HCT116 (cell line): ENCODE measurements at places on chromosomes 6 and 20. TPM values are rescaled to one million over a fixed set of nuclear protein-coding genes. Genes with fewer than 3 reads are reported as not detected.

Gene MLN
- total RNA-seq, result not detected

Gene EYA2
- not detected for total RNA-seq

GRCh38 chr6:112372226-112372806 lies 25.2 kb downstream of the RFPL4B start:
- no peaks in the 10 kb centered on the region for H3K27me3 ChIP-seq
- no peak overlapping the region for H3K27ac ChIP-seq
- no peak overlapping the region for H3K4me3 ChIP-seq
- DNase-seq, result peak; percentile 18
- H3K4me1 ChIP-seq, result no peaks in the 10 kb centered on the region

GRCh38 chr6:52498538-52499017 lies 78.3 kb downstream of the TRAM2 start:
- H3K36me3 ChIP-seq, result peaks cover 3% of the 10 kb centered on the region; the same call in 1 of the 2 replicates
- DNase-seq, result no peak
- H3K4me3 ChIP-seq, result no peak overlapping the region
- no peaks in the 10 kb centered on the region for H3K27me3 ChIP-seq
- H3K4me1 ChIP-seq, result peaks cover 10% of the 10 kb centered on the region

Gene LTA
- total RNA-seq, result 1.1 TPM

DNA sequence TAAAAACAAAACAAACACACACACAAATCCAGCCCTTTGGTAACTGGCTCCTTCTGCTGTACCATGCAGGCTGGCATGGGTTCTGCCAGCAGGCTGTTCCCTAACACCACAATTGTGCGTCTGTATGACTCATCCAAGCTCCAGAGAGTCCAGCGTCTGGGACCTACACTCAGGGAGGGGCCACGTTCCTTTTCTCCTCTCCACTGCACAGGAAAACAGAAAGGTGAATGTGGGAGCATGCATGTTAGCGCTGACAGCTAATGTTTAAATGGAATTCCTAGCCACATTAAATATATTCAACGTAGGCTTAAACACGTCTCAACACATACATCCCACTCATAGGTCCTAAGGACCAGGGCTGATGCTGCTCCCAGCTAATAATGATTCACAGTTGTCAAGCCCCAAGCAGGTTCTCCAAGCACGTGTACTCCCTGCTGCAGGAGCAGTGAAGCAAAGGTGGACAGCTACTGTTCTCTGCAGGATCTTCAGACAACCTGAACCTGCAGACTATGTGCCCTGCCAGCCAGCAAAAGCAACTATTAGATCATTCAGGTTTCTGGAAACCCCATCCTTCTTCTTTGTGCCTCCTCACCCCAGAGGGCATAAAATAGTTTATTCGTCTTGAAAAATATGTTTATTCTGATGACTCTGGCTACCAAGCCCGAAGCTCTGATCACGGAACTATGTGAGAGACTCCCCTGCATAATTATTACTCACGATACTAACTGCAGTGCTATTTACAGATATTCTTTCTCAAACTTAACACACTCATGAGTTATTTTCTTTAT lies 20.9 kb downstream of the MAP1LC3A start:
- no peak overlapping the region for H3K27ac ChIP-seq
- peak; percentile 28 for DNase-seq
- no peaks in the 10 kb centered on the region for H3K27me3 ChIP-seq
- no peaks in the 10 kb centered on the region for H3K36me3 ChIP-seq

DNA sequence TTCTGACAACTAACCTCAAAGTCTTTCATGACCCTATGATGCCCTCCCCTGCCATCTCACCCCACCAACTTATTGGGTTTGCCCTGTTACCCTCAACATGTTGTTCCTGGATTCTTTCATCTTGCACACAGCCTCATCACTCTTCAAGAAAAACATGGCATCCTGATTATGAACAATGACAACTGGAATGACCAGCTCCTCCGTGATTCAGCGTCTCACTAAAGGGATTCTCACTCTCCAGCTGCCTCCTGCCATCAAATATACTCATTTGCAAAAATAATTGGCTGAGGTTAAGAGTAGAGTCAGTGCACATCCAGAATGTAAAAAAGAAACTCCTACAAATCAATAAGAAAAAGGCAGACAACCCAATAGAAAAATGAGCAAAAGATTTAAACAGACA lies 59.7 kb upstream of the MDGA1 start:
- no peak for DNase-seq
- no peak overlapping the region for H3K27ac ChIP-seq
- no peaks in the 10 kb centered on the region for H3K36me3 ChIP-seq
- H3K4me1 ChIP-seq, result no peaks in the 10 kb centered on the region
- H3K4me3 ChIP-seq, result no peak overlapping the region

- H3K4me3 ChIP-seq, result no peak overlapping the region
- peaks cover 18% of the 10 kb centered on the region; the same call in 1 of the 2 replicates for H3K36me3 ChIP-seq
- H3K27ac ChIP-seq, result no peak overlapping the region
- DNase-seq, result no peak
- no peaks in the 10 kb centered on the region for H3K4me1 ChIP-seq
- H3K27me3 ChIP-seq, result no peaks in the 10 kb centered on the region
Observed at GRCh38 chr20:5570031-5570430, 180.2 kb upstream of the SHLD1 start.

GRCh38 chr20:37298190-37298939 lies 8.9 kb downstream of the MANBAL start:
- peaks cover 8% of the 10 kb centered on the region for H3K36me3 ChIP-seq
- H3K27ac ChIP-seq, result no peak overlapping the region
- H3K27me3 ChIP-seq, result no peaks in the 10 kb centered on the region
- no peak for DNase-seq
- H3K4me1 ChIP-seq, result peaks cover 29% of the 10 kb centered on the region
- no peak overlapping the region for H3K4me3 ChIP-seq

- no peaks in the 10 kb centered on the region for H3K27me3 ChIP-seq
- no peaks in the 10 kb centered on the region for H3K36me3 ChIP-seq
- peak overlapping the region; percentile 100 for H3K27ac ChIP-seq
Observed at GRCh38 chr6:151063352-151063751, 176.4 kb upstream of the AKAP12 start.

DNA sequence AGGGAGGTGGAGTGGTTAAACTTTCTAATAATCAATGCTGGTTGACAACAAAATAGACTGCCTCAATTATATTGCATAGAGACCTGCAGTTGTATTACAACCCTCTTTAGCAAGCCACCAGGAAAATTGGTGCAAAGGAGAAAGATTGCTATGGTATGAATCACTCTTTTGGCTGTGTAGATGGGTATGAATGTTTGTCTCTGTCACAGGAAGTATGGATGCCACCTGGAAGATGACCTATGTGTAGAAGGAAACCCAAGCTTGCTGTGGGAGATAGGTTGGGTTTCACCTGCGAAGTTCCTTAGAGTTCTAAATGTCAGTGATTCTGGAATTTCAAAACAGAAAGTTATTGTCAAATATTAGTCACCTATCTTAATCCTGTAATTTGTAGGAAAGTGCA lies 134.6 kb downstream of the SOBP start:
- H3K4me3 ChIP-seq, result no peak overlapping the region
- DNase-seq, result no peak
- H3K27ac ChIP-seq, result no peak overlapping the region
- peaks cover 5% of the 10 kb centered on the region; the same call in 1 of the 2 replicates for H3K4me1 ChIP-seq

Gene TRIM15
- total RNA-seq, result 6.5 TPM

DNA sequence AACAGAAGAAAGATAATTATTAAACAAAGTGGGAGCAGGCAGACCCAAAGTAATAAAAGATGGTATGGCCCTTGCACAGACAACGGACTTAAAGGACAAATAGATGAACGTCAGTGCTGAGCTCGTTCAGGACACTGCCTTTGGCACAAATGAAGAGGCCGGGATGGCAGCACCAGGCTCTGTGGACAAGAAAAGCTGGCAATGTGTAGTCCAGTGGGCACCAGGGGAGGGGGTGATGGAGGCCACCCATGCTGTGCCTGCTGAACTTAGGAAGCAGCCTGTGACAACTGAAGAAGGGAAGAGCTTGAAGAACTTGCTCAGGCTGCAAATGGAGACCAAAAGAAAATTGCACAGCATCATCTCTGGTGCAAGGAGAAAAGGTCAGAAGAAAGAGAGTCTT lies 131.0 kb downstream of the ANKRD60 start:
- no peaks in the 10 kb centered on the region for H3K36me3 ChIP-seq
- no peaks in the 10 kb centered on the region for H3K4me1 ChIP-seq
- no peak for DNase-seq
- no peak overlapping the region for H3K27ac ChIP-seq
- H3K4me3 ChIP-seq, result no peak overlapping the region

DNA sequence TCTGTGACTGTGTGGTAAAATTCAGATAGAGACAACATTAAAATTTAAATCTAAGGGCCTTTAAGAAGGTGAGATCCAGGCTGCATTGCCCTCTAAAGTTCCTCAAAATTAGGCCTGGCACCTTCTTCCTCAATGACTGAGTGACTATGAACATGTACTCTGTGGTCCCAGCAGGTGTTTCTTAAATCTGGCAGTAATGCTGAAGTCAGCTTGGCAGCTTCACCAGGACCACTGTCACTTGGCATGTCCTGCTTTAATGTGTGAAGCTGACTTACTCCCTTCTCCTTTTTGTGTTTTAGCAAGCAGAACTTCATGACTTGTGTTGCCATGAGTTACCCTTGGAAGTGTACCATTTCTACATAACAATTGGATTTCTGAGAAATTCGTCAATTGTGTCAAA lies 141.7 kb downstream of the NKAIN2 start:
- no peaks in the 10 kb centered on the region for H3K4me1 ChIP-seq
- no peak for DNase-seq
- H3K36me3 ChIP-seq, result no peaks in the 10 kb centered on the region
- H3K4me3 ChIP-seq, result no peak overlapping the region
- H3K27me3 ChIP-seq, result no peaks in the 10 kb centered on the region

- no peaks in the 10 kb centered on the region for H3K27me3 ChIP-seq
- H3K4me3 ChIP-seq, result no peak overlapping the region
- no peak overlapping the region for H3K27ac ChIP-seq
- H3K36me3 ChIP-seq, result no peaks in the 10 kb centered on the region
- no peaks in the 10 kb centered on the region for H3K4me1 ChIP-seq
Observed at GRCh38 chr20:43009532-43009931, 180.2 kb downstream of the PTPRT start.

Gene RPS10
- total RNA-seq, result 1,863 TPM

DNA sequence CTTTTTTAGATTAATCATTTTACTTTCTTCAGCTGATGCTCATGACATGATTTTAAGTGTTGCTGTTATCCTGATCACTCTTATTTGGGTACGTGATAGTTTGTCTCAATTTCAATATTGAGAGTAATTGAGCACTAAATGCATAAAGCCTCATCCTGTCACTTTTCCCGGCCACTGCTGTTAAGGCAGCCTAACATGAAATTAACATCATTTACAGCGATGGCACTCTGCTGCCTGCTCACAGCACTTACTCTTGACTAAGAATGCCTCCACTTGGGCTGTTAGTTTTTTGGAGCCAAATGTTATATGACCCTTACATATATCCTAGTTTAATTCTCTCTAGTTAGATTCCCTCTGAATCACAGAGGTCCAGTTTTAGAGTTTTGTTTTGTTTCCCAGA lies 107.3 kb downstream of the SLX4IP start:
- H3K27me3 ChIP-seq, result no peaks in the 10 kb centered on the region
- no peak for DNase-seq
- peak overlapping the region; percentile 94; the same call in 1 of the 2 replicates for H3K27ac ChIP-seq
- H3K4me3 ChIP-seq, result no peak overlapping the region
- no peaks in the 10 kb centered on the region for H3K36me3 ChIP-seq

- H3K27ac ChIP-seq, result no peak overlapping the region
- H3K27me3 ChIP-seq, result no peaks in the 10 kb centered on the region
- H3K4me3 ChIP-seq, result no peak overlapping the region
- H3K36me3 ChIP-seq, result no peaks in the 10 kb centered on the region
- no peaks in the 10 kb centered on the region for H3K4me1 ChIP-seq
Observed at GRCh38 chr6:79249136-79249535, 14.7 kb upstream of the HMGN3 start.

GRCh38 chr20:33172781-33173180 lies 4.8 kb downstream of the BPIFA2 start:
- H3K4me3 ChIP-seq, result no peak overlapping the region
- no peak for DNase-seq
- no peaks in the 10 kb centered on the region; the same call in 1 of the 2 replicates for H3K4me1 ChIP-seq
- H3K27me3 ChIP-seq, result no peaks in the 10 kb centered on the region

Gene C6orf141
- total RNA-seq, result 31.6 TPM

- H3K27ac ChIP-seq, result no peak overlapping the region
- no peak for DNase-seq
- H3K36me3 ChIP-seq, result no peaks in the 10 kb centered on the region
- H3K4me1 ChIP-seq, result peaks cover 10% of the 10 kb centered on the region
- H3K27me3 ChIP-seq, result no peaks in the 10 kb centered on the region
Observed at GRCh38 chr6:150203378-150203777, 60.5 kb downstream of the PPP1R14C start.

GRCh38 chr6:9610620-9611415 lies 804.1 kb downstream of the TFAP2A start:
- no peak overlapping the region for H3K27ac ChIP-seq
- H3K4me1 ChIP-seq, result no peaks in the 10 kb centered on the region
- DNase-seq, result no peak
- H3K27me3 ChIP-seq, result no peaks in the 10 kb centered on the region

DNA sequence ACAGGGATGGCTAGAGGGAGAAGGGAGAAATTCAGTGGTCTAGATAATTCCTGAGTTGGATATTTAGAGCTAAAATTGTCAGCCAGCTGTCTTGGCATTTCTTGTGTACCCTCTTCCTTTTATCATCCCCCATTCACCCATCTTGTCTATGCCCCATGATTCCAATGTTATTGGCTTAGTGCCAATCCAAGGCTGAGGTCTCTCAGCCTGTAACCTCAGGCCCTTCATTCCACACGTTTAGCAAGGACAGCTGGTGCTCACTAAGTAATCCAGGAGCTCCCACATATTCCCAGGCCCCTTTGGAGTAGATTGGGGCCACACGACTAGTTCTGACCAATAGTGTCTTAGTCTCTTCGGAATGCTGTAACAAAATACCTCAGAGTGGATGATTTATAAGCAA lies 112.4 kb upstream of the ATXN1 start:
- H3K27ac ChIP-seq, result no peak overlapping the region
- no peak for DNase-seq
- no peaks in the 10 kb centered on the region for H3K36me3 ChIP-seq
- H3K4me3 ChIP-seq, result no peak overlapping the region
- H3K4me1 ChIP-seq, result no peaks in the 10 kb centered on the region

Gene RAET1G
- 0.37 TPM for total RNA-seq

DNA sequence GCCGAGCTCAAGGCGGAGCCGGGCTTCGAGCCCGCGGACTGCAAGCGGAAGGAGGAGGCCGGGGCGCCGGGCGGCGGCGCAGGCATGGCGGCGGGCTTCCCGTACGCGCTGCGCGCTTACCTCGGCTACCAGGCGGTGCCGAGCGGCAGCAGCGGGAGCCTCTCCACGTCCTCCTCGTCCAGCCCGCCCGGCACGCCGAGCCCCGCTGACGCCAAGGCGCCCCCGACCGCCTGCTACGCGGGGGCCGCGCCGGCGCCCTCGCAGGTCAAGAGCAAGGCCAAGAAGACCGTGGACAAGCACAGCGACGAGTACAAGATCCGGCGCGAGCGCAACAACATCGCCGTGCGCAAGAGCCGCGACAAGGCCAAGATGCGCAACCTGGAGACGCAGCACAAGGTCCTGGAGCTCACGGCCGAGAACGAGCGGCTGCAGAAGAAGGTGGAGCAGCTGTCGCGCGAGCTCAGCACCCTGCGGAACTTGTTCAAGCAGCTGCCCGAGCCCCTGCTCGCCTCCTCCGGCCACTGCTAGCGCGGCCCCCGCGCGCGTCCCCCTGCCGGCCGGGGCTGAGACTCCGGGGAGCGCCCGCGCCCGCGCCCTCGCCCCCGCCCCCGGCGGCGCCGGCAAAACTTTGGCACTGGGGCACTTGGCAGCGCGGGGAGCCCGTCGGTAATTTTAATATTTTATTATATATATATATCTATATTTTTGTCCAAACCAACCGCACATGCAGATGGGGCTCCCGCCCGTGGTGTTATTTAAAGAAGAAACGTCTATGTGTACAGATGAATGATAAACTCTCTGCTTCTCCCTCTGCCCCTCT lies 1.1 kb downstream of the CEBPB start:
- no peaks in the 10 kb centered on the region for H3K27me3 ChIP-seq
- peak overlapping the region; percentile 91 for H3K4me3 ChIP-seq
- peaks cover 52% of the 10 kb centered on the region for H3K4me1 ChIP-seq
- DNase-seq, result no peak
